ENCODE measurements at places on chromosomes 13 and 19.

- DNase-seq, result peak; percentile 37
Observed at GRCh38 chr19:2282062-2282861, at the start of gene PEAK3. Gene PEAK3 (minus strand): TSS chr19:2282175. CDS start chr19:2280931, 1,244 bp downstream.

- DNase-seq, result no peak
Observed at GRCh38 chr13:27354379-27354778, 70.0 kb upstream of the GTF3A start.

DNA sequence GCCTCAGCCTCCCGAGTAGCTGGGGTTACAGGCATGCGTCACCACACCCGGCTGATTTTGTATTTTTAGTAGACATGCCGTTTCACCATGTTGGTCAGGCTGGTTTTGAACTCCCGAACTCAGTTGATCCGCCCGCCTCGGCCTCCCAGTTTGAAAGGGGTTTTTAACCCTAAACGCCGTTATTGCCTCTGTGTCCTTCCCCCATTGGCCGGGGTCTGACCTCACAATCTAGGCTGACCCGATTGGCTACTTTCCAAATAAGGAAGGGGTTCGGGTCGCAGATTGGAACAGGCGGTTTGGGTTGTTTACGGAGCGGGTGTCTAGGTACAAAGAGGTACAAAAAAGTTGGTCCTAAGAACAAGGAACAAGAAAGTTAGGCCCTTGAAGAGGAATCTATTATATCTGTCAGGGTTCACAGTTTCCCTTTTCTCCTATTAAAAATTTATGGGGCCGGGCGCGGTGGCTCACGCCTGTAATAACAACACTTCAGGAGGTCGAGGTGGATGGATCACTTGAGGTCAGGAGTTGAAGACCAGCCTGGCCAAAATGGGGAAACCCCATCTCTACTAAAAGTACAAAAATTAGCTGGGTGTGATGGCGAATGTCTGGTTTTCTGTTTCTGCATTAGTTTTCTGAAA, 1.0 kb downstream of the ZNF253 start:
- peak; percentile 61 for DNase-seq

DNA sequence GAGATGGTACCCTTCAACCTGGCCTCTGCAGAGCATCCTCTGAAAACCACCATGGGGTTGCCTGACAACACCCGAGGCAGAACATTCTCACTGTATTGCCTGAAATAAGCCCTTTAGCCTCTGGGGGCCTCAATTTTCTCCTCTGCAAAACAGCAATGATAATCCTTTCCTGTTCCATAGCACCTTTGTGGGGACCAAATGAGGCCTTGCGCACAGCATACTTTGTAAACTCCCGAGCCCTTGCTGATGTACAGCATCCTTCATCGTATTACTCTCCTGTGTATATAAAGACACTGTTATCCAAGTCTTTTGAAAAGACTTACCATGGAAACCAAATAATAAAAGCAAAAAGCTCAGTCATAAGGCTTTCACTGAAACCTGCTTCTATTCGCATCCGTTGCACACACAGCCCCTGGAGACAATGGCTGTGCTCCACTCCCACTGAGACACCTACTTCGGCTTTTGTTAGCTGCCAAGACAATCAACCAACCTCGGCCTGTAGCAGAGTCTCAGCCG, 276.0 kb downstream of the FOXO1 start:
- no peak for DNase-seq

- no peak for DNase-seq
Observed at GRCh38 chr19:18449552-18449951, 11.6 kb upstream of the ISYNA1 start.

- no peak for DNase-seq
Observed at GRCh38 chr13:46698910-46699460, 98.0 kb downstream of the ESD start.

DNA sequence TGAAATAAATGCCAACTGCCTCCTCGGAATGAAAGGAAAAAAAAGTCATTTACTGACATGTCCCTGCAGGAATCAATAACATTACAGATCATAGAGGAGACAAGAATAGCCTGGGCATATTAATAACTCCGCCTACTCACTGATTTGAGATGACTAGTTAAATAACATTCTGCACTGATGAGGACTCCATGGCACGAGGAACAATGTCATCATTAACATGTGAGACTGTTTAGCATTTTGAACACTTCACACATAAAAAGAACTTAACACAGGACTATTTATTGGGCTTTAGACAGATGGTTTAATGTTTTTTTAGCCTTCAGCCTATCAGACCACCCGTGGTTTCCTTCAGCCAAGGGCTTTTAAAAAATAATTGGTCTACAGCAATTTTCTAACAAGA, 170.1 kb downstream of the OLFM4 start:
- no peak for DNase-seq

- DNase-seq, result no peak
Observed at GRCh38 chr19:55152017-55152416, 3.0 kb upstream of the TNNT1 start.

DNA sequence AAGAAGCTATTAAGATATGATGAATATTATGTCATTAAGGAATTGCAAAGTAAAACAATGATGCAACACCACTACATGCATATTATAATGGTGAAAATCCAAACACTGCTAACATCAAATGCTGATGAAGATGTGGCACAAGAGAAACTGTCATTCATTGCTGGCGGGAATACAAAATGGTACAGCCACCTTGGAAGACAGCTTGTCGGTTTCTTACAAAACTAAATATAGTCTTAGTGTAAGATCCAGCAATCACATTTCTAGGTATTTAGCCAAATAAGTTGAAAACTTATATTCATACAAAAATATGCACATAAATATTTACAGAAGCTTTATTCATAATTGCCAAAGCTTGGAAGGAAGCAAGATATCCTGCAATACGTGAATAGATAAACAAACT, 114.9 kb upstream of the EDNRB start:
- DNase-seq, result no peak

DNA sequence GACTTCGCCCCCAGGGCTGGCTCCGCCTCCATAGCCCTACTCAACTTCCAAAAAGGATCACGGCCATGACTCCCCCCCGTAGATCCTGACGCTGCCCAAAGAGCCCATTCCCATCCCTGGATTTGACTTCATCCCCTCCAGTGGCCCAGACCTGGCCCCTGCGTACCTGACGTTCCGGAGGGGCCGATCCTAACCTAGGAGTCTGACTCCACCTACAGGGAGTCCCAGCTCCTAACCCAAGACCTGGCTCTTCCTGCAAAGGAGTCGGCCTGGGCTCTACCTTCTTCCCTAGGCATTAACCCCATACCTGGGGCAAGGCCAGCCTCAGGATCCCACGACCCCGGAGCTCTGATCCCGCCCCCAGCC, 10.8 kb downstream of the STAP2 start:
- no peak for DNase-seq

DNA sequence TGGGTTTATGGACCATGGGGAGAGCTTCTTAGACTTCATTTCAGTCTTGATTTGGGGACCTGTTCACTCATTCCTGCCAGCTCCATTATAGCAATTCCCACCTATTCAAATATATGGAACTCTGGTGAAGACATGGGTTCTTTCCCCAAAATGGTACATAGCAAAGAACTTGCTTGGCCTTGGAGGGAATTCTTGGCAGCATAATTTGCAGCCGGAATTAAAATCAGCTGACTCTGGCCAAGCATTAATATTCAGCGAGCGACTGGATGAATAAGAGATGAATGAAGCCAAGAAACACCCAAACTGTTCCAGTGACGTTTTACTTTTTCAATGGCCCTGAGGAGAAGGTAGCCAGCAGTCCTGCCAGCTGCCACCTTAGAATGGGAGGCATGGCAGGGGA, 88.4 kb upstream of the SOX1 start:
- no peak for DNase-seq

GRCh38 chr19:13507053-13507611, 853 bp upstream of the CACNA1A start:
- no peak for DNase-seq
